ENCODE measurements at places on chromosomes 1 and 21.

GRCh38 chr1:29754573-29755375 is 518.5 kb downstream of the PTPRU start:
- DNase-seq = no peak

DNA sequence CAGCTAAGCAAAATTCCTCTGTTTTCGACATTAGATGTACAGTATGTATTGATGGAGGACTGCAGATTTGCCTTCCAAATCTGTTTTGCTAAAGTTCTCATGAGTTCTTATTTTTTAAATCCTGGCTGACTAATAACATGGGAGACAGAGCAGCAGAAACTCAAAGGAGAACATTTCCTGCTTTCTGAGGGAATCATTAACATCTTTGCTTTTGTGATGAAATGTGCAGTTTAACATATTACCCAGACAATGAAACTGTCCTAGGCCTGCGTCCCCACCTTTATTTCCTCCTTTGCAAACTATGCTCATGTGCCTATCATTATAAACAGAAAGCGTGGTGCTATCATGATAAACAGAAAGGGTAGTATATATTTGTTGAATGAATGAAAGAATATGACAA is 149.9 kb downstream of the ZP4 start:
- DNase-seq = no peak

- no peak for DNase-seq
These were observed 136.7 kb downstream of the CENPF start for GRCh38 chr1:214739621-214740238.

DNA sequence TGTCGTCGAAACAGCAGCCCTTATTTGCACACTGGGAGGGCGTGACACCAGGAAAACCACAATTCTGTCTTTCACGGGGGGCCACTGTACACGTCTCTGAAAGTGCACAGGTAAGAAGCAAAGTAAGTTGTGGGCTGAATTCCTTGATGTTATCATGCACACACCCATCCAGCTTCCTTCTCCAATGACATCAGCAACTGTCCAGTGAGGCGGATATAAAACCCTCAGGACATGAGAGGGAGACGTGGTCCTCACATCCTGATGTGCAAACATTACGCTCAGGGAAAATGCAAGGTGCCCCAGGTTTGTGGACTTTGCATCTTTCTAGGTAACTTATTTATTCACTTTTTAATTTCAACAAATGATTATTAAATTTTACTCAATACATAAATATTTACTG is 3.0 kb downstream of the TFF1 start:
- DNase-seq = no peak

GRCh38 chr1:50271337-50271736 is 151.9 kb downstream of the DMRTA2 start:
- DNase-seq = no peak

DNA sequence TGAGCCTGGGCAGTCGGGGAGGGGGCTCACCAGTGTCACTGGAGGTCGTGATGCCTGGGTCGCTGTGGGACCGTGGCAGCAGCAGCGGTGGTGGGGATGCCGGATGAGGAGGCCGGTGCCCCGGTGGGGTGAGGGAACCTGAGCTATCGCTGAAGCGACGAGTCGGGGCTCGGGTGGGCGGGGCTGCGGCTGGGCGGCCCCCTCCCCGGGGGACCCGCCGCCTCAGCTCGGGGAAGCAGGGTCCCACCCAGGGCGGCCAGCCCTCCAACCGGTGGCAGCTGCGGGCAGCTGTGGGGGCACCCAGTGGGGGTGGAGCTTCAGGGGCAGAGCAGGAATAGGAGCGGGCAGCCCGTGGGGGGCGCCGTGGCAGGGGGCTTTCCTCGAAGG is 5.0 kb downstream of the ENTREP3 start:
- no peak for DNase-seq

DNA sequence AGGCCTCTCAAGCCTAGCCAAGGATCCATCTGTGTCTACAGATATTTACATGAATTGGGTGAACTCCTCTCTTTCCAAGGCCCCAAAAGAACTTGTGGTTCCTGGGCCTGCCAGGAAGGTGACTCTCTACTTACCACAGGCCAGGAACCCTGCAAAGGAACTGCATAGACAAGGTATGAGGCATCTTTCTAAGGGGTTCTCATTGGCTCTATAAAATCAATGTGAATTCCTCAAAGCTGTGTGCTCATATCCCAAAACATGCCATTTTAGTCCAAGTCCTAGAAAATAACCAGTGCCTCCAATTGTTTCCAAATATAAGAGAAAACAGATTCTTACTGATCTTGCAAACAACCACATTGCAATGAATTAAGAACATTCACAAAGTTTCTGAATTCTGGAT is 39.9 kb upstream of the RGL1 start:
- no peak for DNase-seq

- DNase-seq = no peak
These were observed 76.4 kb upstream of the COL6A1 start for GRCh38 chr21:45905196-45905595.

- DNase-seq = no peak
These were observed 138.8 kb upstream of the HMGB4 start for GRCh38 chr1:33725037-33725436.

DNA sequence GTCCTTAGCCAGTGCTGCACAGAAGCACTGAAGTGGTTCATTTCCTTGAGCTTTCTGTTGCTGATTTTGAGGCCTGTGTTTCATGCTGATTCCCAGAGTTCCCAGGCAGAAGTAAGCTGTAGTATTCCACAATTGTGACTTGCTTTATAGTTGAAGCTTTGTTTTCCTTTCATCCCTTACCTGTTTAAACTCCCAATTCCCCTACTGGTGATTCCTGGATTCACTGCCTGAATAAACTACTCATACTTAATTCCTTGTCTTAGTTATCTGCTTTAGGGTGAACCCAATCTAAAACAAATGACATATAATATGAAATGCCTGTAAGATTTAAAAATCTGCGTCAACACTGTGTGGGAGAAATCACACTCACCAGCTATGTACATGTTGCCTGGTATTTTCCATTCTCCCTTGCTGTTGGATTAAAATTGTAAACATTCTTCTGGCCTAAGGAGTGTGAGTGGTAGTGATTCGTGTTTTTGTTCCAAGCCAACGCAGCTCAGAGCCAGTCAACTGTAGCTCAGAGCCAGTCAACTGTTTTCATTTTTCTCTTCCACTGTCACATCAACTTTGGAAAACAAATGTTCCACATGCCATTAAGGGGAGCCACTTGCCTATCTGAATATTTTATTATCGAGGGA is 879.4 kb downstream of the MRPL39 start:
- no peak for DNase-seq

- no peak for DNase-seq
These were observed 15.4 kb upstream of the BTG2 start for GRCh38 chr1:203289982-203290260.

- DNase-seq = no peak
These were observed 29.9 kb upstream of the EXO1 start for GRCh38 chr1:241817956-241818612.

DNA sequence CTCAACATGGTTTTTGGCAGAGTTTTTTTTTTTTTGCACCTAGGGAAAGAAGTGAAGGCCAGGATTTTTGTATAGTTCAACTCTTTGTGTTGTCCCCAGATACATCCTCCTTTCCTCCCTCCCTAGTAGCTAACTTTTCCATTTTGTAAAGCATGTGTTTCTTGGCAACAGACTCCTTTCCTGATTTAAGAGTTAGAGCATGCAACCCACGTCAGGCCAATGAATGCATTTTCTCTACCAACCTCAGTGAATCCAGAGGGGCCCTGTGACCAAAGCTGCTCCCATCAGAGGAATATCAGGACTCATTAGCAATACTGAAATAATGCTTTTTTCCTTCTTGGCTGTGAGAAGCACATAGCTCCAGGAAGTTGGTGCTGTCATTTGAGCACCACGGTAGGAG is 287.2 kb downstream of the LMO4 start:
- DNase-seq = no peak

GRCh38 chr1:151334822-151335221 is 7.6 kb upstream of the PI4KB start:
- DNase-seq = no peak

- no peak for DNase-seq
These were observed 340.2 kb downstream of the SMYD3 start for GRCh38 chr1:246166841-246167240.

DNA sequence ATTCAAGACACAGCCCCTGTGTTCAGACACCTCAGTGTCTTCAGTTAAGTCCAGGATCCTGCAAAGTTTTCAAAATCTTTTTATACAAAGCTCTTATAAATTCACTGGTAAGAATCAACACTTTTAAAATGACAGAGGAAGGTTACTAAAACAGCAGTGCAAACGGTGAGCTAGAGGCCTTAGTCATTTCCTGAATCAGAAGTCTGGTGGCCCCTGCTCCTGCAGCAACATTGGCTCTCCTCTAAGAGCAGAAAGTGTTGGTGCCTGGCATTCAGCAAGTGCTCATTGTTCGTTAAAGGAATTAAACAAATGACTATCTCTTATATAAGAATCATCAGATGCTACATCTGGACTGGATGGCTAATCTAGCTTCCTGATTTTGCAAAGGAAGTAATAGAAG is 282.9 kb downstream of the PTGER3 start:
- peak; percentile 52 for DNase-seq

- no peak for DNase-seq
These were observed at the start of gene MAEL for GRCh38 chr1:166988974-166989515. Gene MAEL, plus strand, starts transcription at chr1:166989280. Its CDS starts 73 bp downstream, at chr1:166989353.

Measured in AML-193 (cell line).